Suppressor macrophage treated with lipopolysaccharide for 4 hours (primary cell): ENCODE measurements at places on chromosomes 7 and 10.

DNA sequence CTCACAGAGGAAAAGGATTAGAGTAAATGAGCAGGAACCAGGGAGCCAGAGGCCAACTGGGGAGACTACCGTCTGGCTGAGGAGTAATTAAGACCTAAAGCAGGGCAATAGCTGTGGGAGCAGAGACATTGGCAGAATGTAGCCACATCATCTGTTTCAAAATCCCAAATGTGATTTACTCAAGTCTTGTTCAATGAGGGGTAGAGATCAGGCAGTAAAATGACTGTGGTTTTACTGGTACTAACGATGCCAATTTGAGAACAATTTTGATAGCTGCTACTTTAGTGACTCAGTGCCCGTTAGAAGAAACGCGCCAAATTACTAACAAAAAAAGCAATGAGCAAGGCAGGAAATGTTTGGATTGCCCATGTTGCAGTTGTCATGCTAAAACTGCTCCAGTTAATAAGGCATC lies 12.7 kb upstream of the MIOS start:
- DNase-seq = no peak

DNA sequence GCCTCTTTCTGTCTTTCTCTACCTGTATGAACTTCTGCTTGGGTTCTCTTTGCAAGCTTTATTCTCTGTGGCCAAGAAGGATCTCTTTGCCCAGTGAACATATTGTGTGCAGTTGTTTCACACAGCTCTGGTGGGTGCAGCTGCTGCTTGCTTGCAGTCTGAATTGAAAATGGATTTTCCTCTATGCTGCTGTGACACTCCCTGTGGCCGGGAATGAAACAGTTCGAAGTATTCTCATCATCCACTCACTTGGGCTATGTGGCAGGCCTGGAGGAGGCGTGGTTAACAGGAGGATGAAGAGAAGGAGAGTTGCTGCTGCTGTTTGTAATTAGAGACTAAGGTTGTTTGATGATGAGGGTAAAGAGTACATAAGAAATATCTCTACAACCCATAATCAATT lies 28.4 kb upstream of the ITGA8 start:
- no peak for DNase-seq

- DNase-seq = no peak
Measured at GRCh38 chr10:114100848-114101741, 57.4 kb downstream of the ADRB1 start.

DNA sequence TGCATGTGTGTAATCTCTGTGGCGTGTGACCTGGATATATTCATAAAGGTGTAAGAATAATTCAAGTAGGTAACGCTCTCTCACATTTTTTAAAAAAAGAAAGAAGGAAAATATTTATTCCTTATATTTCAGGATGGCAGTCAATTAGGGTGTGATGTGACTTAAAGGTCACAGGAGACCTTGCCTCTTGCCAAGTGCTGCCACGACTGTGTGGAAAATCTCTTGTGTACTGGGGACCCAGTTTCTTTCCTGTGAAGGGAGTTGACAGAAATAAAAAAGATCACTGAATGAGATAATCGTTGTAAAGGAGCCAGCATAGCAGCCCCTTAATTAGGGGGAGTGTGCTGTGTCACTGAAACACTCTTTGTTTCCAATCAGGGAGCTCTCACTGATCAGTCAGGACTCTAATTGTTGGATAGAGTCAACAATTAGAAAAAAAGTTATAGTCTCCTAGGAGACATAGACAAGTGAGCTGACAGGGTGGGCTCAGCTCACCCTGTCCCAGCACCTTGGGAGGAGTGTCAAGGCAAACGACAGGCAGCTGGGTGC lies 31.1 kb downstream of the PTPRE start:
- DNase-seq = no peak

DNA sequence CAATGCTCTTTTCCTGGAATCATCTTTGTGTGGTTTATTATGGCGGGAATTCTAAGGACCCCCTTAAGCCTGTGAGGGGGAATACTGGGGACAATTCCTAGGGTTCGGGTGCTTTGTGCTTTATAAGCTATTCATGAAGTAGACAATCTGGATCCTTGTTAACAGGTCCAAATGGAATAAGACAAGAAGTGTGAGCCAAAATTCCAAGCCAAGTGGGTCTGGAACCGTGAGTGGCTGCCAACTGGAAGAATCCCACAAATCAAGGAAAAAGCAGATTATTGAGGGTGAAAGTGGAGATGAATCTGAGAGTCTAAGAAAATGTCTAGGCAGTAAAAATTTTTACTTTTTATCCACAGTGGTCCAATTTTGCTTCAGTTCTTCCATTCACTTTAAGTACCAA lies 136.8 kb downstream of the MDFIC start:
- no peak for DNase-seq

- peak; percentile 23 for DNase-seq
Measured at GRCh38 chr10:110643653-110644597, at the start of gene RBM20. RBM20 (plus strand) TSS chr10:110644336; CDS start chr10:110644455, 119 bp downstream.

GRCh38 chr10:73159038-73159648 lies 8.7 kb downstream of the ECD start:
- DNase-seq = peak; percentile 67

DNA sequence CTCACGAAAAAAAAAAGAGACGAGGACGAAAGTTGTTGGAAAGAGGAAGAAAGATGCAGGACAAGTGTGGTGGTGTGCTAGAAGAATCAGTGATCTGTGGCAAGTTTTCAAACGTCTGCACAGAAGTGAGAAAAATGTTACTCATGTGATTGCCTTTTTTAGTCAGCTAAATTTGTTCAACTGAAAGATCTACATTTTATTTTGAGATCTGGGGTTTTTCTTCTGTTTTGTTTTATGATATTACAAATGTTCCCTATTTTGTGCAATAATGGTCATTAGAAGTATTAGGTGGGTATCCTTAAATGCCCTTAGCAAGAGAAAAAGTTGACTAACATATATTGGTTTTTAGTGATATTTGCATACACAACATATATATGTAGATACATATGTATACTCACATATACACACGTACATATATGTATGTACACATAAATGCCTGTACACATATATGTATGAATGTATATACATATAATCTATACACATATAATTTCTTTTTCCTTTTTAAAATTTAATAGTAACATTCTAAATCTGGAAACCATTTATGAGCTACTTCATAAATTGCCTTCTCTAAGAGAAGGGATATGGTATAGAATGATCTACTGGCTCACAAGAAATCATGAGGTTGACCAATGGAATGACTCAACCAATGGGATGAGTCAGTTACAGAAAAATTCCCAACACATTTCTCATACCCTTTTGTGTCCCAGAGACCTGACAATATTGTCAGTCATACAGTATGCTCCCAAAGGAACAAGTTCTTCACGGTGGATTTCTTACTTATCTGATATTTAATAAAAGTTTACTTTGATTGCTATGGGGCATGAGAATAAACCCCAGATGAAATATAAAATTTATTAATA lies 38.4 kb downstream of the SLC39A12 start:
- peak; percentile 48 for DNase-seq

- DNase-seq = peak; percentile 97
Measured at GRCh38 chr7:2757904-2758672, 70.1 kb downstream of the AMZ1 start.

DNA sequence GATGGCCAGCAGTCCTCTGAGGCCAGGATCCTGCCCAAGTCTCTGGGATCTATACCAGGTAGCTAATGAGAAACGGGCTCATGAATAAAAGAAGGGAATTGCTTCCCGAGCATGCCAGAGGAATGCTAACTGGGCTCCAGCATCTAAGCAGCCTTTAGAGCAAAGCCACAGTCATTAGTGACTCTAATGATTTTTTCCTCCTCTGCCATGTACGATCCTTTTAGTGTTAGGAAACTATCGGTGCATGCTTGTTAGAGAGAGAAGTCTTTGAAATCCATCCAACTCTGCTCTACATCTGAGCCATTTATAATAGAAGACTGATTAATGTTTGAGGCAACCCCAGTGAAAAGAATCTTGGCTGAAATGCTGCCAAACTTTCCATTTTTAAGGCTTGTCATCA lies 124.9 kb upstream of the TCERG1L start:
- no peak for DNase-seq

- DNase-seq = no peak
Measured at GRCh38 chr7:27434756-27435400, 192.3 kb downstream of the EVX1 start.

GRCh38 chr7:14381306-14381705 lies 391.8 kb upstream of the ETV1 start:
- no peak for DNase-seq

- no peak for DNase-seq
Measured at GRCh38 chr10:93075369-93076221, 1.9 kb downstream of the CYP26A1 start.

GRCh38 chr10:93071674-93072224 lies 1.9 kb upstream of the CYP26A1 start:
- DNase-seq = no peak

DNA sequence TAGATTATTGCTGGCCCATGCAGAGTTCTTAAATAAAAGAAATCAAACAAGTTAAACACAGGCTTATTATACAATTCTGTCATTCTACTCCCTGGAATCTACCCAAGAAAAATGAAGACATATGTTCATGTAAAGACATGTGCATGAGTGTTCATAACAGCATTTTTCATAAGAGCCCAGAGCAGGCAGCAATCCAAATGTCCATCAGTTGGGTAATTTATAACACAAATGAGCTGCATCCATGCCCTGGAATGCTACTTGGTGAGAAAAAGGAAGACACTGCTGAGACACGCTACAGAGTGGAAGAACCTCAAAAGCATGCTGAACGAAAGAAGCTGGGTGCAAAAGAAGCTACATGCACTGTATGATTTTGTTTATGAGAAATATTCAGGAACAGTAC lies 342.6 kb downstream of the TCERG1L start:
- no peak for DNase-seq

- DNase-seq = no peak
Measured at GRCh38 chr10:22603581-22603980, 110.8 kb downstream of the PIP4K2A start.

- DNase-seq = no peak
Measured at GRCh38 chr10:45673074-45673648, 589 bp upstream of the ZFAND4 start.

DNA sequence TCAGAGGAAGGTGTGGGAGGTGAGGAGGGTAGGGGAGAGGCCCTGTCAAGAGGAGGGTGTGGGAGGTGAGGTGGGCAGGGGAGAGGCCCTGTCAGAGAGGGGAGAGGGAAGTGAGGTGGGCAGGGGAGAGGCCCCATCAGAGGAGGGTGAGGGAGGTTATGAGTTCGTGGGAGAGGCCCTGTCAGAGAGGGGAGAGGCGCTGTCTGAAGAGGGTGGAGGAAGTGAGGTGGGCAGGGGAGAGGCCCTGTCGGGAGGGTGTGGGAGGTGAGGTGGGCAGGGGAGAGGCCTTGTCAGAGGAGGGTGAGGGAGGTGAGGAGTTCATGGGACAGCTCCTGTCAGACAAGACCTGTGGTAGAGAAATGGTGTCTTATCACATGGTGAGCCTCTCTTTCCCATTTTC lies 74.4 kb downstream of the INPP5A start:
- no peak for DNase-seq

DNA sequence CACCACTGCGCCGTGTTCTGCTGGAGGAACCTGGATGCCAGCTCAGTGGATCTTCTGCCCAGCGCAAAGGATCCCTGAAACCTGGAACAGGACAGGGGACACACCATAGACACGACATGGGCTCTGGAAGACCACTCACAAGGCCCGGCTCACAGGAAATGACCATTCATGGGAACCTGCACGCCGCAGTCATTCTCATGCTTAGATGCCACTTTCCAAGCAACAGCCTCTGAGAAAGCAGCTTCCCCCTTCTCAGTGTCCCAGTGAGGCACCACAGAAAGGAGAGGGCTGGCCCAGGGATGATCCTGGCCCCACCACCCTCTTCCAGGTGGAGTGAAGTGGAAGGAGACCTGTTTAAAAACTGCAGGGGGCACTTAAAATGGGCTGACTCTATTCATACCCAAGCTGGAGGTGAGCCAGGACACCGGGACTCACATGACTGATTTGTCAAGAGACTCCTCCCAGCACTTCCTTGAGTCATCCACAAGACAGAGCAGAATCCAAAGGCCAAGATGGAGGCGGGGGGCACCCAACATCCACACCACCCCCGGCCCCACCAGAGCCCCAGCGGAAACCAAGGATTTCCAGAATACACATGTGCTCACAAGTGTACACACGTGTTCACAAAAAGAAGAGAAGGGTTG lies 11.2 kb downstream of the CTBP2 start:
- peak; percentile 48 for DNase-seq

DNA sequence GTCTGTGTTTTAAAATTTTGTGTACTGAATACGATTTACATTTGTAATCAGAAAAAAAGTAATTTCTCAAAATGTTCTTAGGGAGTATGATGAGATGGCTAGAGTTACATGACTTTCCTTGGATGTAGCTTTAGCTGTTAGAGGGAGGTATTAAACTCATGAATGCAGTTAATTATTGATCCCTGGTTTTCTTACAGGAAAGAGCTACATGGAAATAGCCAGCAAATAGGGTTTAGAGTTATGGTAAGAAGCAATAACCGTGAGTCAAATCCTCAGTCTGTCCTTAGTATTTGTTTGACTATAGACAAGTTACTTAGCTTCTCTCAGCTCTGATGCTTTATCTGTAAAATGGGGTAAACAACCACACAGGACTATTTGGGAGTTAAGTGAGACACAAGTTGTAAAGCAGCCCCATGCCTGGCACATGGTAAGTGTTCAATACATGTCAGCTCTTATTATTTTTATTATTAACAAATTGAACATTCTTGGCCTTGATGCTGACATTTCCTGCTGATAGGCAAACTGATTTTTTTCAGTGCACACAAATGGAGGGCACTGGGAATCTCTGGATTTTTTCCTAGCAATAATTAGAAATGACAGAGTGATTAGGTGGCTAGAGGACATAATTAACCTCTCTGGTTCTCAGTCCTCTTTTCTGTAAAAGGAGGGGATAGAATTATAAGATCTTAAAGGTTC lies 204.5 kb upstream of the PHYHIPL start:
- DNase-seq = no peak

- no peak for DNase-seq
Measured at GRCh38 chr7:32489788-32490126, 423 bp downstream of the LSM5 start.

GRCh38 chr10:70247360-70247759 lies 14.1 kb upstream of the PPA1 start:
- DNase-seq = no peak

GRCh38 chr10:82252081-82252480 lies 377.1 kb downstream of the NRG3 start:
- no peak for DNase-seq

DNA sequence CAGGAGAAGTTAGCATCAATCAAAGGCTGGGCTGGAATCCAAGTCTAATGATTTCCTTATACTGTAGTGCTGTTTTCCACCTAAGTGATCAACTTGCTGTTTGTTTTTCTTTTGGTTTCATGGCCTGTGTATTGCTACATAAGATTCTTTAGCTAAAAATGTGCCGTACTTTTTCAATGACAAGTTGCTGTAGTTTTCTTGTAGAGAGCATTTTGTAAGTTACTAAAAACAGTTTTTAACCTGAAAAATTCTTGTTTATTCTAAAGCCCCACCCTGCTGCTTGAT lies 1.3 kb downstream of the HELLS start:
- peak; percentile 10 for DNase-seq

GRCh38 chr7:47031786-47032535 lies 550.0 kb downstream of the TNS3 start:
- DNase-seq = no peak
